Retinal pigment epithelial cell (primary cell): ENCODE measurements at places on chromosomes 1 and 21.

GRCh38 chr1:68111519-68112436 is 61.4 kb upstream of the DIRAS3 start:
- no peak for DNase-seq

- DNase-seq: no peak
Observed at GRCh38 chr1:94669198-94669597, 127.6 kb upstream of the F3 start.

DNA sequence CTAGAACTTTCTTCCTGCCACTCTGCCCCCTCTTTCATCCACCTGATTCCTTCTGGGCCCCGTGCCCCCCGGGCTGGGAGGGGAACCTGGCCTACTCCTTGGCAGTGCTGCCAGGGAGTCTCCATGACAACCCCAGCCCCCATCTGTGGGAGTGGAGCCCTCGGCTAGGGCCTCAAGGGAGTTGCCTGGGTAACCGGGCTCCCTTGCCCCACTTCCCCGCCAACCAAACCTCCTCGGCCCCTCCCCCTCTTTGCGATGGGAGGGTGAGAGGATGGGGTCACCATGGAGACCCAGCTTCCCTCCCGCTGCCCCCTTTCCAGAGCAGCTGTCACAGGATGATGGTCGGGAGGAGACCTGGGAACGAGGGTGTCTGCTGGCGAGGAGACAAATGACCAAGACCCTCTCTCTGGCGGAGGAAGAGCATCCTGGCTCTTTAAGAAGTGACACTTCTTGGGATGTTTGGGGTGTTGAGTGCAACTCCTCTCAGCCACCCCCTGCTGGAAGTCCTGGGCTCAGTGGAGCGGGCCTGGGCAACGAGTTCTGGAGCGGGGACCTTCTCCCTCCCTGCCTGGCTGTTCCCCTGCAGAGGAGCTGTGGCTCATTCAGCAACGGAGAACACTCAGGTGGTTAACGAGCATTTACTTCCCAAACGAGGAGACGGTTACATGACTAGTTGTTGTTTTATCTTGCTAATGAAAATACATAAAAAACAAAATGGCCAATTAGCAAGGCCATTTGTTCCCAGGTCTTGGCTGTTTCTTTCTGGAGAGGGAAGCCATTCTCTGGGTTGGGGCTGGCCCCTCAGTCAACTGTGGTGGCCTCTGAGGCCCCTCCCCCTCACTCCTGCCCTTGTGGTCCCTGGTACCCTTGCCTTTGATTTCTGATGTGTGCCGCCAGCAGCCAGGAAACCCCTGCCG is 82.8 kb downstream of the UBIAD1 start:
- no peak for DNase-seq

GRCh38 chr1:70717656-70718055 is 306.6 kb downstream of the CTH start:
- no peak for DNase-seq

GRCh38 chr1:41742219-41742618 is 176.5 kb downstream of the HIVEP3 start:
- no peak for DNase-seq

GRCh38 chr1:63261736-63262458 is 60.5 kb upstream of the FOXD3 start:
- peak; percentile 83 for DNase-seq

GRCh38 chr21:45981151-45982091 is at the start of gene COL6A1:
Gene COL6A1 (plus strand): TSS chr21:45981770. CDS start chr21:45981851, 81 bp downstream.
- peak; percentile 43 for DNase-seq

DNA sequence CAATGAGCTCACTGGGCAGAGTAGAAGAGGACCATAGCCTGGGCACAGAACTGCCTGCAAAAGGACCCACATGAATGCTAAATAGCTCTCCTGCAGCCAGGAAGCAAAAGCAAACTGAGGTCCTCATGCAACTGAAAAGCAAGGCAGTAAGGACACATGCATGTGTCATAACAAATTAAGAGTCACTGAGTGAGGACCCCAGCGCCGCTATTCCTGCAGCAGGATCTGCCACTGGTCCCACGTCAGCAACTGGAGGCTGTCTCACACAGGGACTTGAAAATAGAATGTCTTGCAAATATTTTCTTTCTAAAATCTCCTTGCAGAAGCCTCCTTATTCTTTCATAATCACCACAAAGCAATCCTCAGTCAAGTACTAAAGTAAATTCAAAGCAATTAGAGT is 559.6 kb upstream of the DAB1 start:
- no peak for DNase-seq

- DNase-seq: no peak
Observed at GRCh38 chr1:228933753-228934152, 198.5 kb downstream of the RHOU start.

- no peak for DNase-seq
Observed at GRCh38 chr1:36874271-36875060, 159.8 kb downstream of the GRIK3 start.

DNA sequence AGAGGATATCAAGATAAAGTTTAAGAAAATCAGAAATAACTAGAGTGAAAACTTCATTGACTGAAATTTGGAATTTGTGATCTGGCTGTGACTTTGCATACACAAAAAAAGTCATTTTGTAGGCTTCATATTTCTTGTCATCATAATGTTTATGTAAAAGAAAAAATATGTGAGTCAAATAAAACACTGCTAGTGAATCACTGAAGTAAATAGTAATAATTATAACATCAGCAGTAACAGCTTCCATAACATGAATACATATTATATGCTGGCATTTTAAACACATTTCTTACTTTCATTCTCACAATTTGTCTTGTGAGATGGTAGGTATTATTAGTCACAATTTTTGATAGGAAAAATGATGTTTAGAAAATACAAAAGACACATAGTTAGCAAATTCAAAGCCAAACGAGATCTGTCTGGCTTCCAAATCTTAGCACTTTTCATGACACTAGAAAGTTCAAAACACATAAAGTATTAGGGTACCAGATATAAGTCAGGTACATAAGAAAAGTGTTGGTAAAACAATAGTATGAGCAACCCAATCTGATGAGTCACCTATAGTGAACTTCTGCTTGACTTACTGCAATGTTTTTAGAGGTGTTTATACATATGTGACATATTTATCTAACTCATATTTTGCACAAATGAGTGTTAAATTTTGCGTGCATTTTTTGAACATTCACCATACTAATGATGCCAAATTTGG is 241.0 kb upstream of the SNX7 start:
- DNase-seq: no peak

- no peak for DNase-seq
Observed at GRCh38 chr1:212410231-212410820, 4.4 kb downstream of the PACC1 start.

DNA sequence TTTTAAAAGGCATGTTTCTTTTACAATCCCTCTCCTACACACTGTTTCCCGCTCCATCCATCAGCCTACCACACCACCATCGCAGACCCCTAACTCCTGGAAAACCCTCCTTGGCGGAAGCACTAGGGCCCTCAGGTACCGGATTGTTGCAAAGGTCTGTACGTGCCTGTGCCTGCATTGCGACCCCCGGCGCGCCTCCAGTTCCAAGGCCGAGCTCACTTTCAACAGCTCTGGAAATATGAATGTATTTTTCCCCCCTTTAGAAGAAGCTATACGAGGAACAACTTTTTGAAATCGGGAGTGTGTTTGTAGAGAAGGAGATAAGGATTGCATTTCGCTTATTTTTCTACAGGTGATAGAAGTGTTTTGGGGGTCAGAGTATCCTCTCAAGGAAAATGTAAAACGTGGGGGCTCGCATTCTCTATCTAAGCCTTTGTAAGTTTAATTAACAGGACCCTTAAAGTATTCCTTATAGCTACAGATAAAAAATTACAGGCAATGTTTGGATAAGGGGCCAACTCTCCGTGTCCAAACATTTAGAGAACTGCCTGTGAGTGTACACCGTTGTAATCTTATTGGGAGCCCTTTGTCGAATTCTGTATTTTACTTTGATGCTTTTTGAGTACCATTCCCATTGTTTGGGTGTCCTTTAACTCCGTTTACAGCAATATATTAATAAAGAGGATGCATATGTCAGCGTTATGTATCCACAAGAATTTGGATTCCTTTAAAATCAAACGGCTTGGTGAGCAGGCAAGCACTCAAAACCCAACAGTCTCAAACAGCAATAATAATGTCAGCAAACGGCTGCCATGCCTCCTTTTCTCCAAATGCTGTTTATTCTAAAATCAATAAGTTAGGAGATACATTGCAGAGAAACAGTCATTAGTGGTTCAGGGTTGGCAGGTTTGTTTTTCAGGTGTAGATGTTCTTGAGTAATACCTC is 5.9 kb downstream of the PRRX1 start:
- DNase-seq: no peak

GRCh38 chr1:198833706-198834503 is 195.1 kb downstream of the PTPRC start:
- DNase-seq: no peak

GRCh38 chr1:155226188-155226909 is 17.9 kb downstream of the MTX1 start:
- DNase-seq: peak; percentile 61

- DNase-seq: no peak
Observed at GRCh38 chr1:2470290-2471158, 5.6 kb upstream of the PLCH2 start.

DNA sequence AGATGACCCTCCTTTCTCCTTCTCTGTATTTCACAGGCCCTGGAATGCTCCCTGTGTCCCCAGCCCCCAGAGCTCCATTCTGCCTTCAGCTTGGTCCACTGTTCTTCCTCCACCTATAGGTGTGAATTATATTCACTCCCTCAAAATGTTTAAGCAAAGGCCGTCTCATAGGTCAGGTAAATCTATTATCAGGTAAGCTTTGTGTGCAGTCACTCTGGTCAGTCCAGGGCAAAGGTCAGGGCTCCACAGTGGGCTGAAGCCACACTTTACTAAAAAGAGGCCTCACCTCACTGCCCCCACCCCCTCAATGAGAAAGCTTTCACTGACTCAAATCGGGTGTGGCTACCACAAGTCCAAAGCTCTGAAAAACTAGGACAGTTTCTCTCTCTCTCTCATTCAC is 65.9 kb downstream of the DNTTIP2 start:
- DNase-seq: no peak

DNA sequence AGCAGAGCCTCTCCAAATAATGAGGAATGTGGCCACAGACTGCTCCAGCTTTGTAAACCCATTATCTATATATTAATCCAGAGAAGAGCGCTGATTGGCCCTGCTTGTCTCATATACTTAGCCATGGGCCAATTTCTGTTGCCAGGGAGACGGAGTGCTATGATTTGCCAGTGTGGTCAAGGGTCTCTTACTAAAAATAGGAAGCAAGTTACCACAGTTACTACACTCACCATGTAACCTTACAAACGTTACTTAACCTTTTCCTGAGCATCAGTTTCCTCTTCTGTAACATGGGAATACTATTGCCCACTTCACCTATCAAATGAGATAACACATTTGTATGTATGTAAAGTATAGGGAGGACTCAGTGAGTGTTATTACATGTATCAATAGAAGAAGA is 7.7 kb upstream of the S100A2 start:
- DNase-seq: no peak

DNA sequence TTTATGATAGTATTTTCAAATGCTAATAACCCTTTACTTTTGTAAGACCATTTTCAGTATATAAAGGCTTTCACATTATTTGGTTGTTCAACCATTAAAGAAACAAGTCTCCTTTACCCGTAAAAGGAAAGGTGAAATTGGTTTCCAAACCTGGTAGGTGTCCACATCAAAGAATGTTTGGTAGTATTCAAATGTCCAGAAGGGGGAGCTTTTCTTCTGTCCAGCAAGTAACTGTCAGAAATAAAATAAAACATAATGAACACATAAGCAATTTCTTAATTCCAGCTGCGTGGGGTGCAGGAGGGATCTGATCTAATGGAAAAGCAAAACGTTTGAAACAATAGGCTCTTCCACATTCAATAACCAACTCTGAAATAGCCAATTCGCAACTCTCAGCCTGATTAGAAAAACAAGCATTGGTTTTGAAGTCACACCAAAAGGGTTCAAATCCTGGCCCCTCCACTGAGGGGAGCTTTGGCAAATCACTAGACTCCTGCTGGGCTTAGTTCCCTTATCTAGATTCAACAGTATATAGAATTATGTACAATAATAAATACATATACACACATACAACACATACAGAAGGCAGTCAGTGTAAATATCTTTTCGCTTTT is 11.0 kb downstream of the YIPF1 start:
- no peak for DNase-seq

DNA sequence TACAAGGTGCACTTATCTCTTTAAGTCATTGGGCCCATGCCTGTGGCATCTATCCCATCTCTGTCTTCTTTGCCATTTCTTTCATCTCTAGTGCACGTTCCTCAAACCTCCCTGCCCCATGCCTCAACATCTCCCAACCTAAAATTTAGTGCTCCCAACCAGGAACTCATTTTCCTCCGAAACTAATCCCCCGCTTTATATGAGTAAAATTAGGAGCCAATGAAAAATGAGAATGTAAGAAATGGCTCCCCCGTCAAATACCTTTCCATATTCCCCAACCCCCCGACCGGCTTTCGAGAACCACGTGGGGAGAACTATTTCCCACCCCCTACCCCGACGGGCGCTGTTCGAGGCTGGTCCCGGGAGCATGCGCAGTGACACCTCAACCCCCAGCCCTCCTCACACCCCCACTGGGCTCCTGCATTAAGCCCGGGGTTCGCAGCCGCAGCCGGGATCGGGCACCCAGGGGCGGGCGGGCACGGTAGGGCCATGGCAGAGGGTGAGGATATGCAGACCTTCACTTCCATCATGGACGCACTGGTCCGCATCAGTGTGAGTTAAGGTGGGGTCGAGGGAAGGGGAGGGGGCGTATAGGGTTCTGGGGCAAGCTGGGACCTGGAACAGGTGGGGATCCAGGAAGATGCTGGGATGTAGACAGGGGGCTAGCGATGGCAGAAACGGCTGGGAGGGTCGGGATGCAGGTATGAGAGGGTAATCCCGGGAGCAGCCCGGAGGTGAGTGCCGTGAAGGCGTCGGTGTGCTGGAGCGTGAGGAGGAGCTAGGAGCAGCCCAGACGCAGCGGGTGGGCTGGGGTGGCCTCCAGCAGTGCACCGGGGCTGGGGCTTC is at the start of gene TRIM46:
Gene TRIM46 (plus strand): TSS at position 372 of the 846 bp plus-strand sequence. CDS start 118 bp downstream, at position 490.
- no peak for DNase-seq

GRCh38 chr1:42784946-42785693 is at the start of gene TMEM269:
Gene TMEM269 (plus strand): TSS chr1:42784991. CDS start chr1:42789894, 4,903 bp downstream.
- no peak for DNase-seq

- peak; percentile 52 for DNase-seq
Observed at GRCh38 chr1:184838504-184838951, 83.9 kb upstream of the EDEM3 start.

GRCh38 chr1:152458384-152459185 is 44.5 kb upstream of the CRNN start:
- peak; percentile 26 for DNase-seq

DNA sequence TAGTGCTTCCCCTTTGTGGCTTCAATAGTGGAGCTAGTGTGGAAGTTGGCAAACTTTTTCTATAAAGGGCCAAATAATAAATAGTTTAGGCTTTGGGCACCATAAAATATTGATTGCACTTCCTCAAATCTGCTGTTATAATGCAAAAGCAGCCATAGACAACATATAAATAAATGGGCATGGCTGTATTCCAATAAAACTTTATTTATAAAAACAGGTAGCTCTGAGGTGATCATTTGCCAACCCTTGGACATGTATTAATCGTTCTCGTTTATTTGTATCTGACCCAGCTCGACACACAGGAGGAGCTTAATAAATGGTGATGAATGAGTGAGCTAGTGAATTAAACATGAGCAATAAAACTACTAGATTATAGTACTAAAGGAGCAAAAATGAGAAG is 13.3 kb downstream of the KAZN start:
- DNase-seq: no peak
